ENCODE measurements at places on chromosomes 1 and 21.

GRCh38 chr1:147273409-147274336, 31.2 kb downstream of the CHD1L start:
- DNase-seq = no peak
- H3K4me3 ChIP-seq = no peak overlapping the region
- no peak overlapping the region for H3K27ac ChIP-seq
- peaks cover 9% of the 10 kb centered on the region for H3K36me3 ChIP-seq
- H3K4me1 ChIP-seq = no peaks in the 10 kb centered on the region

- H3K4me1 ChIP-seq = no peaks in the 10 kb centered on the region
- no peaks in the 10 kb centered on the region for H3K36me3 ChIP-seq
- peak overlapping the region; percentile 2 for H3K27ac ChIP-seq
- H3K27me3 ChIP-seq = no peaks in the 10 kb centered on the region
- peak overlapping the region; percentile 69 for H3K4me3 ChIP-seq
- peak; percentile 81 for DNase-seq
Measured at GRCh38 chr1:226736908-226737818, 1.9 kb downstream of the ITPKB start.

DNA sequence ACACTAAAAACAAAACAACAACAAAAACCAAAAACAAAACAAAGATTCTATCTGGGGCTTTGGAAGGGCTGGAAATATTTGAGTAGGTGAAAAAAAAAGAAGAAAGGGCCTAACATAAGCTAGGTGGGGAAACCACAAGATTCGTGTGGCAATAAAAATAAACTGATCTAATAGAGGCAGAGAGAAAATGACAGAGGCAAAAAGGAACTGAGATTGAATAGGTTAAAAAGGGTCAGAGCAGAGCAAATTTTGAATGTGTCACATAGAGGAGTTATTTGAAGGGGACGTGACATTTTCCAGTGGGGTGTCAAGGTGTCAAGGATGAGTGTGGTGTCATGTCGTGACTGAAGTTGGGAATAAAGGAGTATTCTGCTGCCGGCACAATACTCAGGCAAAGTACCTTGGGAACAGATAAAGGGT, 65.2 kb upstream of the RALGPS2 start:
- no peak overlapping the region for H3K27ac ChIP-seq
- H3K27me3 ChIP-seq = no peaks in the 10 kb centered on the region
- no peak overlapping the region for H3K4me3 ChIP-seq
- DNase-seq = no peak

- no peak for DNase-seq
- no peak overlapping the region for H3K27ac ChIP-seq
- no peaks in the 10 kb centered on the region for H3K27me3 ChIP-seq
- H3K36me3 ChIP-seq = no peaks in the 10 kb centered on the region
- no peak overlapping the region for H3K4me3 ChIP-seq
Measured at GRCh38 chr1:244287726-244288125, 164.0 kb downstream of the ADSS2 start.

GRCh38 chr1:208149776-208150514, 94.2 kb downstream of the PLXNA2 start:
- H3K4me1 ChIP-seq = no peaks in the 10 kb centered on the region
- no peaks in the 10 kb centered on the region for H3K36me3 ChIP-seq
- H3K27ac ChIP-seq = no peak overlapping the region
- H3K4me3 ChIP-seq = no peak overlapping the region

DNA sequence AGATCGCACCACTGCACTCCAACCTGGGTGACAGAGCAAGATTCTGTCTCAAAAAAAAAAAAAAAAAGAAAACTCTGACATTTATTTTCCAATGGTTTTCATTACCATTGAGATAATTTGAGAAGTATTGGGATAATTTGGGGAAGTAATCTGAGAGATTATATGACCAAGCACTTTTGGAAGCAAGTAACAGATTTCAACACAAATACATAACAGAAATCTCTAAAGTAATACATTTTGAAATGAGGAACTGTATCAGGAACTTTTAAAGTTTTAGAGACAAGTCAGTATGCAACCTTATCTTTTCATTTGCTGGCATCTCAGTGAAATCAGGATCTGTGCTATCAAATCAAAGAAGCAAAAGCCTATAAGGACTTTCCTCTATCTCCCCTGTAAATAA, 25.4 kb upstream of the SLC16A1 start:
- H3K27ac ChIP-seq = no peak overlapping the region
- no peaks in the 10 kb centered on the region for H3K36me3 ChIP-seq
- H3K27me3 ChIP-seq = no peaks in the 10 kb centered on the region
- no peak overlapping the region for H3K4me3 ChIP-seq
- H3K4me1 ChIP-seq = no peaks in the 10 kb centered on the region

Data from aorta (tissue), 5 donors.